ENCODE measurements at places on chromosomes 1 and 21. TPM values are rescaled to one million over a fixed set of nuclear protein-coding genes. Genes with fewer than 3 reads are reported as not detected.

Gene LRRC8B
- total RNA-seq: 15.0 TPM

Gene ANGPTL3
- total RNA-seq: not detected

Gene MPZ
- 0.43 TPM for total RNA-seq

Gene ANKRD34A
- 0.50 TPM for total RNA-seq

Gene KCNT2
- total RNA-seq: 0.53 TPM

Gene CD247
- not detected for total RNA-seq

Gene S100A9
- 4.3 TPM for total RNA-seq

Gene AHDC1
- total RNA-seq: 45.9 TPM

Gene RAB7B
- total RNA-seq: not detected

DNA sequence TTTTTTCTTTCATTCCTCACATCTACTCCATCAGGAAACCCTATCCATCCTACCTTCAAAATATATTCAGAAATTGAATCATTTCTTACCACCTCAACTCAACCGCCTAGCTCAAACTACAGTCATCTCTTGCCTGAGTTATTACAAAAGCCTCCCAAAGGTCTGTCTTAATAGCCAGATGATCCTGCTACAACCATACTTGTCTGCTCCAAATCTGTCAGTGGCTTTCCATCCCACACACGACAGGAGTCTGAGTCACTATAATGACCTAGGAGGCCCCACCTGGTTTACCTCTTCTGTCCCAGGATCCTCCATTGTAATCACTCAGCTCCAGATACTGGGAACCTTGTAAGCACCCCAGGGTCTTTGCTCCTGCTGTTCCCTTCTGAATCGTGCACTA lies 37.1 kb upstream of the IL12RB2 start:
- DNase-seq: no peak
- no peak overlapping the region for H3K27ac ChIP-seq
- H3K27me3 ChIP-seq: no peaks in the 10 kb centered on the region
- no peaks in the 10 kb centered on the region for H3K36me3 ChIP-seq
- H3K4me3 ChIP-seq: no peak overlapping the region

DNA sequence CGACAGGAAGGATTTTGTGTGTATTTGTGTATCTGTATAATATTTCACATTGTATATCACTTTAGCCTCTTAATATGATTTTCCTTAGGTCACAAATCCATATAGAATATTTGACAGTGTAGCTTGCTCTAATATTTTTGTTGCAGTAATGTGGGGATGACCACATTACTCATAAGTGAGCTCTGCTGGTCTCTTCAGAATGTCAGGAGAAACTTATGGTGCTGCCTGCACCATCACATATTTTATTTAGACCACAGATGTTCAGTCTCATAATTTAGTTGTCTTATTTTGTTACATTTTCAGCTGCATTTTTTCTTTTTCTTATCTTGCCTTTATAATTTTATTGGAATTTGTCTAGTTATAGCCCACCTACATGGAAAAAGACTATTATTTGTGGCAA lies 205.3 kb downstream of the PBX1 start:
- DNase-seq: no peak
- no peaks in the 10 kb centered on the region for H3K27me3 ChIP-seq
- no peak overlapping the region for H3K4me3 ChIP-seq
- H3K36me3 ChIP-seq: 0 out of 2 replicates have a peak, but pooled peaks cover 7% of the 10 kb centered on the region
- peaks cover 50% of the 10 kb centered on the region for H3K4me1 ChIP-seq

GRCh38 chr1:231958448-231958847 lies 331.9 kb downstream of the DISC1 start:
- no peaks in the 10 kb centered on the region for H3K36me3 ChIP-seq
- no peak overlapping the region for H3K27ac ChIP-seq
- no peaks in the 10 kb centered on the region for H3K4me1 ChIP-seq
- DNase-seq: no peak
- no peak overlapping the region for H3K4me3 ChIP-seq

DNA sequence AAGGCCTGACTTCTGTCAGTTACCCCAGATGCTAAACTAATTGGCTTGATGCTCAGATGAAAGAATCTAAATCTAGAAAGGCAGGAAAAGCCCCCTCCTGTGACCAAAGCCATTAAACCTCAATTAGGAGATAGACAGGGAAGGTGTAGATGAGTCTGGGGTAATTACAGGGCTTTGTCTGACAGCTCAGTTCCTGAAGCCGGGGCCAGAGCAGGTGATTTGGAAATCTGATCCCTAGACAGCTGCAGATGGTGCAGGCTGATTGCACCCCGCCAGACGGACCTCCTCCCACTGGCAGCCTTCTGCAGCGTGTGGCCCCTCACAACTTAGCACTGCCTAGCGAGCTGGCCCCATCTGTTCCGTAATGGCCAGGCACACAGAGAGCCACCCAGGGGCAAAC lies 395.1 kb downstream of the HLX start:
- no peaks in the 10 kb centered on the region for H3K36me3 ChIP-seq
- DNase-seq: no peak
- no peaks in the 10 kb centered on the region for H3K27me3 ChIP-seq
- no peak overlapping the region for H3K27ac ChIP-seq

GRCh38 chr1:155309423-155310021 lies 856 bp downstream of the FDPS start:
- H3K27ac ChIP-seq: peak overlapping the region; percentile 91
- H3K4me1 ChIP-seq: peaks cover 26% of the 10 kb centered on the region
- peak overlapping the region; percentile 88 for H3K4me3 ChIP-seq
- peak; percentile 63 for DNase-seq
- peaks cover 4% of the 10 kb centered on the region for H3K36me3 ChIP-seq

DNA sequence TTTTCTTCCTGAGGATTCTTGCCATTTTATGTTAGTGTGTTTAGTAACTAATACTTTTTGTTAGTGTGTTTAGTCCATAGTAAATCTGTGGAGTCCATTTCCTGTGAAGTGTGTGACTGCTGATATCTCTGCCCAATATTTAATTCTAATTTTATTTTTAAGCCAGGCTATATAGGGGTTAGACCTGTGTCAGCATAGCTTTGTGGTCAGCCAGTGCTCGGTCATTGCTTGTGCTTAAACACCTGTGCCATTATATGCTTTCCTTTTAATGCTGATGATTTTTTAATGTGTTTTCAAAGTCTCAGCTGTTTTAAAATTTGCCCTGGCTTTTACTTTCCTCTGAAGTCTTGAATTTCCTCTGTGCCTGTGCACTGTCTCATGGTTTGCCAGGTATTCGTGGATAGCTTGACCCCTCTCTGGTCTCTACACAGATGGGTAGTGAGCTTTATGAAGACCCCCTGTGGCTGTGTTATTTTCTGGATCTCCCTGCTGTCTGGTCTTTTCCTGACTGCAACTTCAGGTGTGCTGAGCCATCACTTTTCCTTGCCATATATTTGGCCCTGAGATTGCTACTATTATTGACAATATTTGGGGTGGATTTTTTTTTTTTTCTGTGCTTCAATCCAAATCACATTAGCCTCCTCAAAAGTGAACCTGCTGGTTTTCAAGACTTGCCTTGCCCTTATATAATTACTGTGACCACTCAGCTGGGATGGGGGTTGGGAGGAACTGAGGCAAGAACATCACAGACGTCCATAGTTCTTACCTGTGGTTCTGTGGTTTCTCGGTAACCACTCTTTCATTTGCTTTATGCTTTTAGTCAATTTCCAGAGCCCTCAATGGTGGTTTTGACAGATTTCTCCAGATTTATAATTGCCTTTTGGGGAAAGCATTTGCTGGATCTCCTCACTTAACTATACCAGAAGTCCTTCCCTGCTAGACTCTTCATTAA lies 59.6 kb downstream of the RPS6KC1 start:
- no peak overlapping the region for H3K27ac ChIP-seq
- no peaks in the 10 kb centered on the region for H3K36me3 ChIP-seq
- no peaks in the 10 kb centered on the region for H3K27me3 ChIP-seq
- DNase-seq: no peak
- no peaks in the 10 kb centered on the region for H3K4me1 ChIP-seq

DNA sequence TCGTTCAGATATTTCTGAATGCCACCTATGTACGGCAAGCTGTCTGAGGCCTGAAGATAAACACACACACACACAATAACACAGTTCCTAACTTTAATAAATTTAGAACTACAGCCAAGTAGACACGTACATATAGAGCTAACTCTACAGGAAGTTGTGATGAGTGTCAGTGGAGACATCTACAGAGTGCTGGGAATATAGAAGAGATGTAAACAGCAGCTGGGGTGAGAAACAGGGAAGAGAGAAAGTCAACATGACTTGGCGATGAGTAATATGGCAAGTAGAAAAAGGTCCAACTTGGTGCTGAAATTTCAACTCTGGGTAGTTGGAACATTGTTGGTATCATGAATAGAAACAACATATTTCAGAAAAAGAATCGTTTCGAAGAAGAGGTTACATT lies 206.5 kb downstream of the ZP4 start:
- DNase-seq: no peak
- no peaks in the 10 kb centered on the region for H3K27me3 ChIP-seq
- H3K4me3 ChIP-seq: no peak overlapping the region
- no peaks in the 10 kb centered on the region for H3K36me3 ChIP-seq
- H3K27ac ChIP-seq: no peak overlapping the region
- no peaks in the 10 kb centered on the region for H3K4me1 ChIP-seq

DNA sequence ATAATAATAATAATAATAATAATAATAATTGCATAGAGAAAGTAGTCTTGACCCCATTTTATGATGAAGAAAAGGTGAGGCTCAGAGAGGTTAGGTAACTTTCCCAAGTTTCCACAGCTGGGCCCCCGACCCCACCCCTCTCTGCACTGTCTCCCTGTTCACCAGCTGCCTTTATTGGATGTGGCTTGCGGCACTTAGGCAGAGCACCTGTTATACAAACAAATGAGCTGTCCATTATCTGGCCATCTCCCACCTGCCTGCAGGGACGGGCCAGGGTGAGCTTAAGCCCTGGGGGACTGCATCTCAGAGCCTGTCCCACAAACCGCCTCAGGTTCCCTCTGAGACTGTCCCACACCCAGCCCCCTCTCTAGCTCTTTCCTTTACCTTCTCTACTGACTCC lies 10.1 kb upstream of the EFNA1 start:
- H3K27me3 ChIP-seq: no peaks in the 10 kb centered on the region
- H3K4me3 ChIP-seq: no peak overlapping the region
- no peak overlapping the region for H3K27ac ChIP-seq
- H3K36me3 ChIP-seq: no peaks in the 10 kb centered on the region

Measured in PC-9 (cell line).